HCEC 1CT (cell line): ENCODE measurements at places on chromosomes 12 and 14.

DNA sequence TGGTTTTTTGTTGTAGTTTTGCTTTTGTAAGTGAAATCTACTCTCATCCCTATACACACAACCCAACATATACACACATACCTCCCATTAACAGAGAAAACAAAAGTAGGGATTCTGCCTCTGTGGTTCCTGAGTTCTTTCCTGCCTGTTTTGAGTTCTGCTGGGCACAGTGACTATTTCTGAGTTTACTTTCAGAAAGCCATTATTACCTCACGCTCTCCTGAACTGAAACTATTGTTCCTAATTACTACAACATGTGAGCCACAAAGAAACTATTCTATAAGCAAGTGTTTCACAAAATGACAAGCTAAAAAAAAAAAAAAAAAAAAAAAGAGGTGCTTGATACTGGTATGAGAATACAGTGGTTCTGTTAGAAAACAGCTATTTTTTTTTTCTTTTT, 110.9 kb downstream of the ALG10B start:
- no peak for DNase-seq

GRCh38 chr14:37343307-37344094, 145.8 kb downstream of the MIPOL1 start:
- DNase-seq: no peak

GRCh38 chr14:78152201-78153063, 17.7 kb upstream of the NRXN3 start:
- no peak for DNase-seq

- peak; percentile 74 for DNase-seq
Measured at GRCh38 chr14:55249423-55249822, 21.8 kb upstream of the FBXO34 start.

GRCh38 chr12:99154216-99154982, 493.2 kb upstream of the GARIN6 start:
- no peak for DNase-seq

- peak; percentile 81 for DNase-seq
Measured at GRCh38 chr12:27464220-27464554, 17.7 kb downstream of the SMCO2 start.

- DNase-seq: no peak
Measured at GRCh38 chr12:2396448-2396871, 343.7 kb downstream of the CACNA1C start.

DNA sequence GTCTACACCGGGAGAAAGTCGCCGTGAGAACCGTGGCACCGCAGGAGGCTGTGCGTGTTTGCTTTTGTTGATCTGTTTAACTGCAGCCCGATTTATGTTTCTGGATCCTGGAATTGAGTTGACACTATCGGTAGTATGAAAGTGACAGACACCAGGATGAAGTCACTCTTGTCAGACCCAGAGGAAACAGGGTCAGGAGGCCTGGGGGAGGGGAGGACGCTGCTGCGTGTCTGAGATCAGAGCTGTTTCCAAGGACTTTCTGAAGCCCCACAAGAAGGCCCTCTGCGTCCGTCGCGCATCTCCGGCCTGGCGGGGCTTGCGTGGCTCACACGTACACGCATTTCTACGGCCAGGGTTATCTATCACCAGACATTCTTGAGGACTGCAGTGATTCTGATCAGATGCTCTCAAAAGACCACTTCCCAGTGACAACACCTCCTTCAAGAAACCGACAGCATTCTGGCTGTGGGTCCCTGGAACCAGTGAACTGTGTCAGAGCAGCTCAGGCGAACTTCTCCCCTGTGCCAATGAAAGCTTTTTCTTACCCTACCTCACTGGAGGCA, 263.4 kb downstream of the ADGRD1 start:
- DNase-seq: no peak

DNA sequence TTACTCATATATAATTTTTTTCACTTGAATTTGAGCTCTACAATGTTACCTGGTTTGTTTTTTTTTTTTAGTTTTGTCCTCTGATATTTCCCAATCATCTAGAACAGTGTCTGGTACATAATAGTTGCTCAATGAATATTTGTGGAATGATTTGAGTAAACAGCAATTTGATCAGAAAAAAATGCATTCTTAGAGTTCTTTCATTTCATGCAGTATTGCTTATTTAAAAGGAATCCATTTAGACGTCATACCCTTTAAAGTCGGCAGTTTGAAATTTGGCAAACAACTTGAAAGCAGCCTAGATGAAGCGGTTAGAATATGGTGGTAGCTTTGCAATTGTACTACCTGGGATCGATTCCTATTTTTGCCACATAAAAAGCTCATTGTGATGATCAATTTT, 140.0 kb downstream of the PDE3A start:
- DNase-seq: peak; percentile 84

DNA sequence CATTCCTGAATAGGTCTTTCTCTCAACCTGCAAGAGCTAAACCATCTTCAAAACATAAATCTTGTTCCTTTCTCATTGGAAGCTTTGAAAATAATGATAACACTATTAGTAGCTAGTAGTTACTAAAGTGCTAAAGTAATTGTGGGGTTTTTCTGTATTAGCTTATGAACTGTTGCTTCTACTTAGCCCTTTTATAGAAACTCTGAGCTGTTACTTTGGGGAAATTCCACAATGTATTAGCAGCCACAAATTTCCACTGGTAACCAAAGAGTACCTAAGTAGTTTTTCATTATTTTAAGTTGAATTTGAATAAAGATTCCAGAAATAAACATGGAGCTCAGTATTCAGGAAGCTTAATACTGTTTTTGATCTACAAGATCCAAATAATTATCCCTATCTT, 6.4 kb upstream of the MAPK1IP1L start:
- no peak for DNase-seq

DNA sequence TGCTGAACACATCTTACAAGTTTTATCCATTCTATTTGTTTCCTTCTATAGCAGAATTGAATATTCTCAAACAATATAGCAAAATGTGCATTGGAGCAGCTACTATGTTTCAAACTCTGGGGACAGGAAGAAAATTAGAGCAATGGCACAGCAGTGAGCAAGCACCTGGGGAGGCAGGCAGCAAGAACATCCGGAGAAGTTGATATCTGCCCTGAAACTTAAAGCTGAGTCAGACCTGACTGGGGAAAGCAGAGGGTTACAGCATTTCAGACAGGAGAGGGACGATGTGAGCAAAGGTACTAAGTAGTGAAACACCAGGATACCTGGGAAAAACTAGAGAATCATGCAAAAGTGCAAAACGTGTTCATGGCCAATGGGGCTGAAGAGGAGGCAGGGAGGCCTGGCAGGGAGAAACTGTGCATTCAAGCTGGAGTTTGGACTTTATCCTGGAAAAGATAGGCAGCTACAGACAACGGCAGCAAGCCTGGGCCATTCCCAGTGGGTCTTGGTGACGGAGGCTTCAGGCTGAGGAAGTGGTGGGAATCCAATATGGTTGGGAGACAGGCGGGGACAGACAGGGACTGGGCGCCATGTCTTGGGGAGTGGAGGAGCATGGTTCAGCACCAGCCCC, 118.0 kb upstream of the CDKN3 start:
- no peak for DNase-seq

GRCh38 chr14:64958201-64958600, 13.9 kb downstream of the RAB15 start:
- DNase-seq: no peak

- no peak for DNase-seq
Measured at GRCh38 chr14:94886931-94887330, 117.0 kb upstream of the GSC start.

GRCh38 chr12:78853231-78853630, 11.3 kb upstream of the SYT1 start:
- DNase-seq: no peak

- no peak for DNase-seq
Measured at GRCh38 chr14:37088356-37089215, 83.8 kb downstream of the SLC25A21 start.

DNA sequence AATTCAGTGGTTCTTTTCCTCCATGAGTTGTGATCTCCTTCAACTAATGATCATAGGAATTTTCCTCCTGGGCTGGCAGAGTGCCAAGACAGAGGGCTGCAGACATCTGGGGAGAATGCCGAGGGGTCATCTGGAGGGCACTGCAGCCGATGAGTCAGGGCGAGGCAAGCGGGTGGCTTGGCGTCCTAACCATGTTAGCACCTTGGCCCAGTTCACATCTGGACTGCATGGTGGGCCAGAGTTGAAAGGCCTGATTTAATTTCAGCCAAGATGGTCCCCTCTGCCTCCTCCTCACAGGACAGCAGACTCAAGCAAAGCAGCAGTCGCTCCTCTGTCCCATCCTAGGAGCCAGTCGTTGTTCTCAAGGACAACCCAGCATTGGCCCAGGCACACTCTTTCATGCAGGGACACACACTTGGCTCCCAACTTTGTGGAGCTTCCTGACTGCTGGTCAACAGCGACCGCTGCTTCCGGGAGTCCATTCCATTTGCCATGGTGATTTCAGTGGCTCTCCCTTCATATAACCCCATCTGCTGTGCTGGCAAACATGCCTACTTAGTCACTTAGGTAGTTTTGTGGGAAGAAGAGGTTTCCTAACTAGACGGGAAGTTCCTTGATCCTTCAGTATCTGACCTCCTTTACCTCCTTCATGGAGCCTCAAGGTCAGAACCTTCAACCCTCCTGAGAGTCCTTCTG, 161.8 kb downstream of the TTC8 start:
- DNase-seq: peak; percentile 82

DNA sequence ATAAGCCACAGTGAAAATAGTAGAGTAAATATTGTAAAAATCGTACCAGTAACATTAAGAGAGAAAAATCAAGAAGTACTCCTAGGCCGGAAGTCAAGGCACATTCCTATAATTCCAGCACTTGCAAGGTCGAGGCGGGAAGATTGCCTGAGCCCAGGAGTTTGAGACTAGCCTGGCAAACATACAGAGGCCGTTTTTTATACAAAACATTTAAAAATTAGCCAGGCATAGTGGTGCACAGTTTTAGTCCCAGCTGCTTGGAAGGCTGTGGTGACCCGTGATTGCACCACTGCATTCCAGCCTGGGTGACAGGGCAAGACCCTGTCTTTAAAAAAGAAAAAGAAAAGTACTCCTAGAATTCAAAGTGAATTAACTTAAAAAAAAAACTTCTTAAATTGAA, 341.8 kb downstream of the C12orf50 start:
- DNase-seq: peak; percentile 35

DNA sequence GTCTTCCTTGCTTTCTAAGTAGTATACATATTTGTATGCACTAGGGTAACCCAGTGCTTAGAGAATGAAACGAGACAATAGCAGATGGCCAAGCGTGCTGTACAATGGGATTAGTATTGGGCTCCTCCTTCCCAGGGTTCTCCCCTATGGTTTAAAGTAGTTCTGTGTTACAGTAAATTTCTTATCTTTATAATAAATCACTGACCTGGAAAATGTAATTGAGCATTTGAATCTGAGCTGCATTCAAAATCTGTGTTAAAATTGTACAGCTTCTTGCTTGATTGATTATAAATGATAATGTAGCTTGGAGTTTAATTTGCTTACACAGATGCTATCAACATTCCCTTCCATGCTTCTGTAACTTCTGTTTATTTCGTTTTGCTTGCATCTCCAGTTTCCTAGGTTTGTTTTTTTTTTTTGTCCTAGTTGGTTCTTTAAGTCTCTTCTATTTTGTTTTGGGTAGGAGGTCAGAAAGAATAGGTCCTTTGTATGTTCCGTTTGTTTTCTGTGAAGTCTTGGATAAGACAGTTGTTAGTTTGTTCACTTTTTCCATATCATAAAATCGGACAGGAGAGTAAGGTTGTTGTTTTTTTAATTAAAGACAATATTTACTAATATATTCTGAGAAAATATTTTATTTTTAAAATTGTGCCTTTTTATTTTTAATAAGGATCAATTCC, 171.2 kb downstream of the ERC1 start:
- DNase-seq: no peak

GRCh38 chr14:26400373-26400772, 197.5 kb downstream of the NOVA1 start:
- DNase-seq: no peak

DNA sequence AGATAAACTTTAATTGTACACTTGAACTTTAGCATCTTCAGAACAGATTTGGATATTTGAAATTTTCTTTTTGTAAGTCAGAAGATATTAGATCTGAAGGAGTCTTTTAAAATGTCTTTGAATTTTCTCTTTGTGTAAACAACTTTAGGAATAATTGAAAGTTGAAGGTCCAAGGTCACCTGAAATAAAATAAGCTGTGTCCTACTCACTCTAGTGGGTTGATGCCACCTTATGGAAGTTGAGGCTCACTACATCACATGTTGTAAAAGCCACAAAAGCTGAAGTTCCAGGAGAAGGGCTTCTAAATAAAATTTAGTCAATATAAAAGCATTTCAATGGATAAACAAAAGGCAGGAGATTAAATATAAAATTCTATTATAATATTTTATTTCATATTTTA, 122.0 kb upstream of the ATXN7L3B start:
- DNase-seq: peak; percentile 20

- DNase-seq: no peak
Measured at GRCh38 chr14:85542623-85543022, 12.7 kb downstream of the FLRT2 start.

DNA sequence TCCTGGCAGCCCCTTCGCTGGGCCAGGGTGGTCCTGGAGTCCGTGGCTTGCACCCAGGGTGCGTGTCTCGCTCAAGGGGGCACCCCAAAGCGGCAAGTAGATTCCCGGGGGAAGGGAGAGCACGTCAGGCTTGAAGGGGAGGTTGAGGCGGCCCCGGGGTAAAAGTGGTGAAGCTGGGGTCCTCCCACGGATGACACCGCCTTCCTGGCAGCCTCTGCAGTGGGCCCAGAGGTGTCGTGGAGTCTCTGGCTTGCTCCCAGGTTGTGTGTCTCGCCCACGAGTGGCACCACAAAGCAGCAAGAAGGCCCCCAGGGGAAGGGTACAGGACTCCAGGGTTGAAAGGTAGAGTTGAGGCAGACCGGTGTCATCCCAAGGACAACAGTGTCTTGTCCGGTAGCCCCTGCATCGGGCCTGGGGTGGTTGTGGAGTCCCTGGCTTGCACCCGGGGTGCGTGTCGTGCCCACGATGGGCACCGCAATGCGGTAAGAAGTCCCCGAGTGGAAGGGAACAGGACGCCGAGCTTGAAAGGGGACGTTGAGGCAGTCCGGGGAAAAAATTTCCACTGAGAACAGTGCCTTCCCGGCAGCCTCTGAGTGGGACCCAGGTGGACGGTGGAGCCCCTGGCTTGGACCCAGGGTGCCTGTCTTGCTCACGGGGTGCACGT, 158.0 kb upstream of the ALG10B start:
- DNase-seq: no peak

DNA sequence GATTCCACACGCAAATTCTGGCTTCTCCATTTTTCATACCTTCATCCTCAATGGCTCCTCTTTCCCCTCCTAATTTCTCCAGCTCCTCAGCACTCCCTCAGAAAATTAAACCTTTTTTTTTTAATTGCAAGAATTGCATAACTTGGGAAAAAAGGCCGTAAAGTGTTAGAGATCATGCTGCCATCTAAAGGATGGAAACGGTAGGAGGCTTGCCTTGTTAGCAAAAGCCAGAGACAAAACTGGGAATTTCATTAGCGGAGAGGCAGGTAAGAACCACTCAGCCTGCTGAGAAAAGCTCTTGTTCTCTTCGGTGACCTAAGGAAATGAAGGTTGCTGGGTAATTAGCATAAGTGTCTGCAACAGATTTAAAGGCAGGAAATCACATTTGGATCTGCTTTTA, 204.3 kb downstream of the AEBP2 start:
- DNase-seq: peak; percentile 32

DNA sequence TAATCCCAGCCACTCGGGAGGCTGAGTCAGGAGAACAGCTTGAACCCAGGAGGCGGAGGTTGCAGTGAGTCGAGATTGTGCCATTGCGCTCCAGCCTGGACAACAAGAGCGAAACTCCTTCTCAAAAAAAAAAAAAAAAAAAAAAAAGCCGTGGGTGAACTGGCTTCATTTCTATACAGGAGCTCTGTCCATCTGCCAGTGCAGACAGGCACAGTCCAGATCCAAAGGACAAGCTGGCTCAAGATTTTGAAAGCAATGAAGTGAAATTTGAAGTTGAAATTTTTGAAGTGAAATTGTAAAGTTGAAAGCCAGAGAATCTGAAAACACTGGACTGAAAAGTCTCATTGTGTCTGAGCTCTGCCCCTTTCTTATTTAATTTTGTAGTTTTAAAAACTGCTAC, 134.7 kb downstream of the CALM1 start:
- DNase-seq: no peak
